ENCODE measurements at places on chromosomes 12 and 14.

GRCh38 chr12:57712701-57713100, 18.8 kb downstream of the OS9 start:
- DNase-seq = no peak

DNA sequence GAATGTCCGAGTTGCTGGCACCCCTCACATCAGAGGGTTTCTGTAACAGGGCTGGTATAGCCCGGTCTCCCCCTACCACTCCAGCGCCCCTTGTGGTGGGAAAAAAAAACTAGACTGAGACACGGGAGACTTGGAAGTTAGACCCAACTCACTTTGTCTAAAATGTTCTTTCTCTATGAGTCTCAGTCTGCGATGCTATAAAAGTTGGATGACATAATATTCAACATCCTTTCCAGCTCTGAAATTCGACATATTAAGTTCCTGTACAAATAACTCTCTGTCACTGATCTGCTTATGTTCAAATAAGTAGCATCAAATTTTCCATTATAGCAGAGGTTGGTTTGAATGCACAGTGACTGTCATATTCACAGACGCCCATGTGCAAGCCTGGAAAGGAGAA, 25.7 kb upstream of the TC2N start:
- DNase-seq = peak; percentile 35

GRCh38 chr12:123444092-123445026, 7.9 kb upstream of the RILPL2 start:
- no peak for DNase-seq

DNA sequence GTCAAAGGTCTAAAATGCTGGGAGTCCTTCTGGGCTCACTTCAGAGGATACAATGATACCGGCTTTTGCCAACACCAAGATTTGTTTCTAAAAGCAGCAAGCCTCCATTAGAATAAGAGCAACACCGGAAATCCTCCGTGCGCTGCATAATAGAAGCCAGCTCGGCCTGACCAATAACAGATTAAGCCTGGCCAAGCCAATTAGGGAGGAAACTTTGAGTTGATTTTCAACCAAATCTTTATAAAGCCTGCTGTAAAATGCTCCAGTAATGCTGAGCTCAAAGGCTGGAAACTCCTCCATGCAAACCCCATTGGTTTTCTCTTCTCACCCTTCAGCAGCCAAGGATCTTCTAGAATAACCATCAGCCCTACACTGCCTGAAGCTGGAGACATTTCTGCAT, 150.1 kb downstream of the NTF3 start:
- DNase-seq = no peak

DNA sequence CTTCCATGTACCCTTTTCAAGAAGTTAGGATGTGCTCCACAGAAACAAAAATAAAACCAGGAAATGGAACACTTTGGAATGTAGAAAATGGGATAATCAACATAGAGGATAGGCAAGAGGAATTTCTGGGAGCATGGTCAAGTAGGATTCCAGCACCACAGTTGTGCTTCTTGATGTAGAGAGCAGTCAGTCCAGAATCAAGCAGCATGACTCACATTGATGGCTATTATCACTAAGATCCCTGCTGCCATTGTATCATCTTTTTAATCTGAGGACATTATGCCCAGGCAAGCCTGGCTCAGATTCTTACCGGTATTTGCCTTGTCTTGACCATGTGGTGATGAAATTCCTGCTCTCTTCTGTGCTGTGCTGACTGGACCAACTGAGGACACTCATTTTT, 5.7 kb downstream of the ETFRF1 start:
- no peak for DNase-seq

- DNase-seq = no peak
Observed at GRCh38 chr12:19836456-19836855, 397.2 kb downstream of the AEBP2 start.

DNA sequence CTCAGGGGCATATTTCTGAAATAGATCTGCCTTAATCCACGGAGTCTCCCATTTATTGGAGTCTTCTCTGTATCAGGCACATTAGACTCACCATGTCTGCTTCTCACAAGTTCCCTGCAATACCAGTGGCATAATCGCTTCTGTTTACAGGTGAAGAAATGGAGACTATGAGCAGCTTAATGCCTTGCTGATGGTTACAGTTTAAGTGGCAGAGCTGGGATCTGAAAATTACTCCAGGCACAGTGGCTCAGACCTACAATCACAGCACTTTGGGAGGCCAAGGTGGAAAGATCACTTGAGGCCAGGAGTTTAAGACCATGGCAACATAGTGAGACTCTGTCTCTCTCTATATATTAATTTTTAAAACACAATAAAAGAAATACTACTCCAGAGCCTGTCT, 7.3 kb upstream of the RIC8B start:
- DNase-seq = no peak

GRCh38 chr14:51014625-51015024, 70.3 kb upstream of the PYGL start:
- DNase-seq = no peak

GRCh38 chr12:125773033-125773640, 707.9 kb downstream of the AACS start:
- peak; percentile 63 for DNase-seq

- DNase-seq = peak; percentile 80
Observed at GRCh38 chr12:47276621-47277309, 197.0 kb upstream of the AMIGO2 start.

DNA sequence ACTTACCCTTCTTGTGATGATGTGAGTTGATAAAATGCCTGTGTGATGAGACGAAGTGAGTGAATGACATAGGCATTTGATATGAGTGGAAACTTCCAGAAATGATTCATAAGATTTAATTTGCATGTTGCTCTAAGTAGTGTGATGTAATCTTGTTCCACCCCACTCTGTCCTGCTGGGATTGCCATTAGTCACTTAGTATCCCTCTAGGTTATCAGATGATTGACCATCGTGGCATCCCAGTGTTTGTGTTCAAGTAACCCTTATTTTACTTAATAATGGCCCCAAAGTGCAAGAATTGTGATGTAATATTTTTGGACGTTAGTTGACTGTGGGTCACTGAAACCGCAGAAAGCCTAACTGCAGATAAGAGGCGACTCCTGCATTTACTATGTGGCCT, 214.4 kb upstream of the DIO2 start:
- DNase-seq = no peak

DNA sequence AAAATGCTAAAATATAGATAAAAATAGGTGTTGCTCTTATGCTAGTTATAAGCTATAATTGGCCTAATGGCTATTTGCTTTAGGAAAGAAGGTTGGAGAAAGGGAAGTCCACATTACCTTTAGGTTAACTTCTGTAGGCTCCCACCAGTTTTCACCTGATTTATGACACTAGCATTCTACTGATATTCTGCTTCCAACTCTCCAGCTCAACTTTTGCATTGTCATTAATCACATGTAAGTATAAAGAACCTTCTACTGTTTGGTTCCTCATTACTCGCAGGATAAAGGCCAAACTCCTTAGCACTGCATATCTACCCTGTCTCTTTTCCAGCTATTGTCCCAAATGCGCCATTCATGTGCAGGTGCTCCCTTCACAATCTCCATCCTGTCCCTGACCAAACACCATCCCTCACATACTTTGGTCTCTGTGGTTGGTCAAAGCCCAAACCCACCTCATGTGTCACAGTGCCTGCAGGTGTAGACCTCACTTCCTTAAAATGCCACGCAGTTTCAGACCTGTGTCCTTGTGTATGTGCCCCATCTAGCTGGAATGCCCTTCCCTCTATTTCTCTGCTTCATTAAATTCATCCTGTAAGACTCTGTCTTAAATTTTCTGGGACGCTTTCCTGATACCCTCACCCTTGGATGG, 3.3 kb downstream of the DDHD1 start:
- DNase-seq = peak; percentile 23

- DNase-seq = no peak
Observed at GRCh38 chr12:77594366-77594765, 236.3 kb upstream of the NAV3 start.

GRCh38 chr14:77203611-77204458, 22.2 kb downstream of the TMEM63C start:
- no peak for DNase-seq

DNA sequence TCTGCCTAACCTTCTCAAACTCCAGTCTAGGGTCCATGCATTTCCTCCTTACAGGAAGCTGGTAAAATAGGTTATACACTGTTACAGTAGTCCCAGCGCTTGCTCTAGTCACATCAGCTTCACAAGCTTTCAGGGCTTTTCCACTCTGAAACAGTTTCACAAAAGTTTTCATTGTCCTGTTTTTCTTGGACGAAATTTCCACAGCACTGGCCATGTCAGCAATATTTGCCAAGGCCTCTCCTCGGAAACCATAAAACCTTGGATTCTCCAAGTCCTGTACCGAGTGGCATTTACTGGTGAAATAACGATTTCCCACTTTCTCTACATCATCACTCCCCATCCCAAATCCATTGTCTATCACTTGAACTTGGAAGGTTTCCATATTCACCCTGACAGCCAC, 2.1 kb downstream of the MLH3 start:
- no peak for DNase-seq

DNA sequence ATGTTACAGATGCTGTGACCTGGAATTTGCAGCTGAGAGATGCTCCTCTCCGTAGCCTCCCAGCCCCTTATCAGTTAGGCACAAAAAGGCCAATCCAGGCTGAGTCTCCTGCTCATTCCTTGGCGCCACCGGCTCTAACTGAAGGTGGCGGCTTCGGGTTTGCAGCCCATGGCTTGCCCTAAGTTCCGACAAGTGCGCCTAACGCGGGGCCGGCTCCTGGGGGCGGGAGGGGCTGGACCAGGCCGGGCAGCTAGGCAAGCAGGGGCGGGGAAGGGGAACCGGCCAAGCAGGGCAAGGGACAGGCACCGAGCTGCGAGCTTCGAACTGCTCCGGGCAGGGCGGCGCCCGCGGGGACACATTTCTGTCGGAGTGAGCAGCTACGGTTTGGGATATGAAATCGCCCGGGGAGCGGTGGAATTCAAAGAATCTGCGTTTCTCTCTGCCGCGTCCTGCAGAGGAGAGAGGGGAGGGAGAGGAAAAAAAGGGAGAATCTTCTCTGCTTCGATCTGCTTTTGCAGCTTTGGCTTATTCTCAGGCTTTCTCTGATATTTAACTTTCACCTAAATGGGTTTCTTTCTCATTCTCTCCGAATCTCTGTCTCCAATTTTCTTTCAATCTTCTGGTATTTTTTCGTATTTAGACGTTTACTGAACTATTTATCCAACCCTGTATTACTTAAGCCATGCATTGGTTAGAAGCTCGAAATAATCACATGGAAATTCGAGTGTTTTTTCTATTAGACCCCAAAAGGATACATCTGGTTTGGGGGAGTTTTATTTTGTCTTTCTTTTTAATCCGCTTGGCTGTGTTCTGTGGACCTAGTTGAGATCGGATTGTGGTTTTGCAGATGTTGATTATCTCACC, 1.6 kb upstream of the HOXC12 start:
- no peak for DNase-seq

- DNase-seq = no peak
Observed at GRCh38 chr14:100542619-100543205, 44.5 kb downstream of the BEGAIN start.

DNA sequence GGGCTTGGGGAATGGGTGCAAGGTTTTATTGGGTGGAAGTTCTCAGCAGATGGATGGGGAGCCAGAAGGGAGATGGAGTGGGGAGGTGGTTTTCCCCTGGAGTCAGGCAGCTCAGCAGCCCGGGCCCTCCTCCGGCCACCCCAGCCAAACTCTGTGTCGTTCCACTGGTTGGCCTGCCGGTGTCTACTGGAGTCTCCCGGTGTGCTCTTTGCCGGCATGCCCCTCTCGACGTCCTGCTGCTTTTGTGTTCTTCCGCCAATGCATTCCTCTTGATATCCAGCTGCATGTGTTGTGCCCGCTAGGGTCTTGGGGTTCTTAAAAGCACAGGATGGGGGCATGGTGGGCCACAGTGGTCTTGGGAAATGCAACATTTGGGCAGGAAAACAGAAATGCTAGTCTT, 72.8 kb downstream of the SEC23A start:
- DNase-seq = no peak

GRCh38 chr12:49044660-49045059, 15.9 kb downstream of the KMT2D start:
- no peak for DNase-seq

- DNase-seq = no peak
Observed at GRCh38 chr12:64992641-64993040, 128.5 kb downstream of the WIF1 start.

GRCh38 chr12:119804011-119804641, 73.0 kb downstream of the CIT start:
- peak; percentile 41 for DNase-seq

- no peak for DNase-seq
Observed at GRCh38 chr14:56812364-56813141, 2.3 kb upstream of the OTX2 start.

- DNase-seq = no peak
Observed at GRCh38 chr14:26594148-26594547, 3.7 kb downstream of the NOVA1 start.

DNA sequence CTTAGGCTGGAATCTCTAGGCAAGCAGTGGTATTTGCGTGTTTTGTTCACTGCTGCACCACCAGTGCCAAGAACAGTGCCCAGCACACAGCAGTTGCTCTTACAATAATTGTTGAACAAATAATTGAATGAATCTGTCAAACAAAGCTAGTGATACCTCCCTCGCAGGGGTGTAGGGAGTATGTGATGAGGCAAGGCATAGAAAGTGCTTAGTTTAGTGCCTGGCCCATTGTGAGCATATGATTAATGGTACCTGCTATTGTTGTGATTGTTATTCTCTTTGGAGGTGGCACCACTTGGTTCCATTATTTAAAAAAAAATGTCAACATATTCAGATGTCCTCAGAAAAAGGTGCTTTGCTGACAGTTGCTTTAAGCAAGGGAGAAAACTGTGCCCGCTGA, 210.1 kb upstream of the TBX3 start:
- no peak for DNase-seq

GRCh38 chr12:55425954-55426353, at the start of gene OR6C76:
OR6C76 (plus strand) TSS chr12:55426254; CDS start chr12:55426254, 0 bp downstream.
- no peak for DNase-seq

GRCh38 chr12:54294152-54294952, 6.5 kb downstream of the NFE2 start:
- peak; percentile 89 for DNase-seq

GRCh38 chr14:33586806-33587205, 364.1 kb downstream of the EGLN3 start:
- DNase-seq = no peak

Data from hematopoietic multipotent progenitor cell treated with erythropoietin and hydrocortisone succinate and interleukin-3 and kit ligand, for 8 days (in vitro differentiated cells).